Stimulated activated CD4-positive, alpha-beta T cell treated with anti-CD3 and anti-CD28 coated beads, Interleukin-1b, Interleukin-23, amount 100 ng/mL, for 1 hour (primary cell): ENCODE measurements at places on chromosomes 3 and 15.

GRCh38 chr15:75577401-75578172 lies 1.5 kb downstream of the PTPN9 start:
- DNase-seq = no peak

DNA sequence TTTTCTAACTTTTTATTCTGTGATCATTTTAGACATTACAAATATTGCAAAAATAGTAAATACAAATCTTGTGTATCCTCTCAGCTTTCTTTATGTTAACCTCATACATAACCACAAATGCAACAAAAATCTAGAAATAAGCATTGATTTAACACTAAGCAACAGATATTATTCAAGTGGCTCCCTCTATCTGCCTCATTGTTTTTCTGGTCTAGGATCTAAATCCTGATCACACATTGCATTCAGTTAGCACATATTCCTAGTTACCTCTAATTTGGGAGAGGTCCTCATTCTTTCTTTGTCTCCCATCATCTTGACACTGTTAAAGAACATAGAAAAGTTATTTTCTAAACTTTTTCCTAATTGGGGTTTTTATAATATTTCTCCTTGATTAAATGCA lies 1126.0 kb downstream of the ROBO2 start:
- no peak for DNase-seq

DNA sequence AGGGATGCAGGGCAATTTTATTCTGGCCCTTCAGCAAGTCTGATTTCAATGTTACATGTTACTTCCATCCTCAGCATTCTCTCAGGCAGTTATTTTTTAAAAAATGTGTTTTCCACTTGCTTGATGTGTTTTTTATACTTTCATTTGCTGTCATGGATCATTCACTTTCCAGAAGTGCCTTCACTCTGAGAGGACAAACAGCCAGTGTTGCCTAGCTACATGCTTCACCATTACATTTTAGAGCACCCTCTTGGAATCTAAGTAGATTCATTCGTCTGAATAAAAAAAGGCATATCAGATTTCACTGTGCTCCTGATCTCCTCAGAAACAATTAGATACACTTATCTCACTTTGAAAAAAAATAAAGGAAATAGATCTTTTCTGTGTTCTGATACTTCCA lies 93.6 kb upstream of the POU1F1 start:
- DNase-seq = no peak

- no peak for DNase-seq
Observed at GRCh38 chr3:41508063-41508696, 308.9 kb downstream of the CTNNB1 start.
